Activated naive CD8-positive, alpha-beta T cell treated with anti-CD3 and anti-CD28 coated beads, Interleukin-2, amount 10 ng/mL, durations not matched to agents 7 days and 5 days (primary cell): ENCODE measurements at places on chromosomes 6 and 20. TPM values are rescaled to one million over a fixed set of nuclear protein-coding genes. Genes with fewer than 3 reads are reported as not detected.

Gene BTN1A1
- 0.11 TPM for total RNA-seq

DNA sequence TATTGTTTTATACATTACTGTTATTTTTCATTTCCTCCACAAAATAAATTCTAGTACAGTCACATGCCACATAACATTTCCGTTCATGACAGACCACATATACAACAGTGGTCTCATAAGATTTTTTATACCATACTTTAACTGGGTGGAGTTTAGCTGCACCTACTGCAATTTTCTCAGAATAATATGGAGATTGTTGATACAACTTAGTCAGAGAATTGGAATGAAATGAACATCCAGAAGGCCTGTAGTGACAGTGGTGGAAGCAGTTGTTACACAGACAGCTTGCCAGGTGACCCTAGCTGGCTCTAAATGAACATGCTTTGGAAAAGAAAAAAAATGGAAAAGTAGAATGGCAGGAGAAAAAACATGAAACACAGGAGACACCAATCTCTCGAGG is 183.2 kb upstream of the TCF21 start:
- H3K27me3 ChIP-seq: peaks cover 14% of the 10 kb centered on the region
- no peaks in the 10 kb centered on the region for H3K36me3 ChIP-seq
- peaks cover 6% of the 10 kb centered on the region for H3K4me1 ChIP-seq
- DNase-seq: no peak

Gene MYLIP
- total RNA-seq: 25.8 TPM

GRCh38 chr6:10759312-10759839 is 11.8 kb downstream of the TMEM14B start:
- H3K4me1 ChIP-seq: peaks cover 12% of the 10 kb centered on the region
- no peak for DNase-seq
- no peak overlapping the region for H3K4me3 ChIP-seq
- H3K27ac ChIP-seq: no peak overlapping the region

Gene MANEA
- 17.9 TPM for total RNA-seq

Gene NCR2
- total RNA-seq: 0.82 TPM

- H3K4me1 ChIP-seq: peaks cover 4% of the 10 kb centered on the region
- H3K27ac ChIP-seq: no peak overlapping the region
- H3K36me3 ChIP-seq: peaks cover 28% of the 10 kb centered on the region
- no peak for DNase-seq
- H3K4me3 ChIP-seq: no peak overlapping the region
Measured at GRCh38 chr6:20479526-20479925, 54.7 kb upstream of the CDKAL1 start.

DNA sequence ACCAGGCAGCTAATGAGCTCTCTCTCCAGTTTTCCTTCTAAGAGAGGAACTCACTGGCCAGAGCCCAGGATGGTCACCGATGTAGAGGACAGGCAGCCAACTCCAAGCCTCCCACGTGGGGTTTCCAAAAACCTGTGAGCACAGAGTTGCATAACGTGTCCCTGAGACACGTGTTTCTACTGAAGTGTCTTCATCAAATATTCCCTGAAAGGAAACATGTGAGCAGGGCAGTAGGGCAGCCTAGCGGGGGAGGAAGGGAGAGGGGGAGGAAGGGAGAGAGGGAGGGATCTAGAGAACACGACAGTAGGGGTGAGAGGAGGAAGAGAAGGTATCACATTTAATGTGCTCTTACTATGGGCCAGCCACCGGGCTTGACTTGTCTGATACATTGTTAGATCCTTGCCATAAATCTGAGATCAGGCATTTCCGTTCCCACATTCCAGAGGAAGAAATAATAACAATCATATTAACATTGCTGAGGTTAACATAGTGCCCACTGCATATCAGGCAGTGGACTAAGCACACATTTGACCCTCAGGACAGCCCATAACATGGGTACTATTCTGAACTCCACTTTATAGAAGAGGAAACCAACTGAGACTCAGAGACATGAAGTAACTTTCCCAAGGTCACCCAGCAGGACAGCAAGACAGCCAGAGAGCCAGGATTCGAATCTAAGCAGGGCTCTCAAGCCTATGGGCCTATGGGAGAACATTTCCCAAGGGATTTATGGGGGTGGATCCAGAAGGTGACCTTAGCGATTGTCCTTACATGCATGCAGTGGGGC is 4.5 kb upstream of the SYS1 start:
- peaks cover 51% of the 10 kb centered on the region for H3K4me1 ChIP-seq
- no peaks in the 10 kb centered on the region for H3K27me3 ChIP-seq
- H3K27ac ChIP-seq: no peak overlapping the region
- no peak for DNase-seq
- no peak overlapping the region for H3K4me3 ChIP-seq

Gene GJA1
- total RNA-seq: not detected

Gene ANGPT4
- not detected for total RNA-seq

DNA sequence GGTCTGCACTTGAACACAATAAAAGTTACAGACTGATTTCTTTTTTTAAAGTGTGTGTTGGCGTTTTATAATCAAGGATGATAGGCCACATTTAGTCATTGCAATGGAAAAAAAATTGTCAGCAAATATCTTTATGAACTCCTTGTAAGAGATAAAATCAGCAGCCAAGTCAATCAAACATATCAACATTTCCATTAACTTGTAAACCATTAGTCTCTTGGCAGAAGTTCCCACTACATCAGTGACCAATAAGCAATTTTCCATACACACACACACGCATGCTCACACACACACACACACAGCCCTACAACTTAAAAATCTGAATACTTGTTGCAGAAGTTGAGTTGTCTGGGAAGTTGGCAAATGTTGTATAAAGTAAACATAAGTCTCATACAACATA is 315.9 kb upstream of the KCNQ5 start:
- no peak overlapping the region for H3K4me3 ChIP-seq
- DNase-seq: no peak
- H3K4me1 ChIP-seq: no peaks in the 10 kb centered on the region
- H3K27me3 ChIP-seq: no peaks in the 10 kb centered on the region

DNA sequence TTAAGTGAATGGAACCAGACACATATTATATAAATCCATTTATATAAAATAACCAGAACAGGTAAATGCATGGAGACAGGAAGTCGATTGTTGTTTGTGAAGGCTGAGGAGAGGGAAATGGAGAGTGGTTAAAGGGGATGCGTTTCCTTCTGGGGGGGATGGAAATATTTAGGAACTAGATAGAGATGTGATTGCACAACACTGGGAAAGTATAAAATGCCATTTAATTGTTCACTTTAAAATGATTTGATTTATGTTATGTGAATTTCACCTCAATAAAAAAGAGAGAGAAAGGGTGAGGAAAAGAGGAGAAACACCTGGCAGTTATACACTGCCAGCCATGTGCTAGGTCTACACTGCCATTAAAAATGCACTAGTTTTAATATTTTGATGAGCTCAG is 312.6 kb downstream of the CD83 start:
- no peak overlapping the region for H3K4me3 ChIP-seq
- H3K27me3 ChIP-seq: peaks cover 11% of the 10 kb centered on the region
- no peak for DNase-seq
- no peak overlapping the region for H3K27ac ChIP-seq
- no peaks in the 10 kb centered on the region for H3K36me3 ChIP-seq
- H3K4me1 ChIP-seq: peaks cover 2% of the 10 kb centered on the region

Gene CLPSL2
- not detected for total RNA-seq

GRCh38 chr6:143872201-143872600 is 7.9 kb downstream of the ZC2HC1B start:
- peaks cover 11% of the 10 kb centered on the region for H3K4me1 ChIP-seq
- H3K27me3 ChIP-seq: no peaks in the 10 kb centered on the region
- no peak overlapping the region for H3K4me3 ChIP-seq
- peak overlapping the region; percentile 32 for H3K27ac ChIP-seq

DNA sequence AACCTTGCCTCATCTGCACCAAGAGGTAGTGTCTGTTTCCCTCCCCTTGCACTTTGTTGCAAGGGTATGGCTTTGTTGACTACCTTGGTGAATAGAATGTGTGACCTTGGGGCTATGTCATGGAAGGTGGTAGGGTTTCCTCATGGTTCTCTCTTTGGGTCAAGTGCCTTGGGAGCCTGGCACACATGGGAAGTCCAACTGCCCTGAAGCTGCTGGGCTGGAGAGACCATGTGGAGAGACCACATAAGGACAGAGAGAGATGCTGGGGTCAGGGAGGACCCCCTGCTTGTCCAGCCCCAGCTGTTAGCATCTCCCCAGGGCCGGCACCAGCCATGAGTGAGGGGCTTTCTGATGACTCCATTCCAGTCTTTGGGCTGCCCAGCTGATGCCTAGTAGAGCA is 95.5 kb upstream of the PAX1 start:
- no peaks in the 10 kb centered on the region for H3K4me1 ChIP-seq
- DNase-seq: no peak
- H3K27me3 ChIP-seq: peaks cover 10% of the 10 kb centered on the region
- no peak overlapping the region for H3K4me3 ChIP-seq
- no peaks in the 10 kb centered on the region for H3K36me3 ChIP-seq

DNA sequence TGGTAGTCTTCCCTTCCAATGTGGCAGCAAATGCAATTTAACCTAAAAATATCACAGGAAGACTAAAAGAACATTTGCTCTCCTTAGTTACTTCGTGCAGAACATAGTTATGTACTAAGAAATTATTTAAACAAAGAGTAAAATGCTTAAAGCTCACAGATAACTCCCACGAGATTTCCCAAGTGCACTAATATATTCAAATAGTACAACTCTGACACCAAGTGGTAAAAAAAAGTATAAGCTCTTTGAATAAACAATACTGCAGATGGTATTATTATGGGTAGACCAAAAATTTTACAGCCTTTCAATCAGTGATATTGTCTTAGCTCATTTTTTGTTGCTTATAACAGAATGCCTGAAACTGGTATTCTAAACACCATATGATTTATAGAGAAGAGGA is 52.8 kb upstream of the FILIP1 start:
- peaks cover 9% of the 10 kb centered on the region for H3K27me3 ChIP-seq
- H3K4me3 ChIP-seq: no peak overlapping the region
- no peak overlapping the region for H3K27ac ChIP-seq
- no peaks in the 10 kb centered on the region for H3K4me1 ChIP-seq
- no peaks in the 10 kb centered on the region for H3K36me3 ChIP-seq
- DNase-seq: no peak

DNA sequence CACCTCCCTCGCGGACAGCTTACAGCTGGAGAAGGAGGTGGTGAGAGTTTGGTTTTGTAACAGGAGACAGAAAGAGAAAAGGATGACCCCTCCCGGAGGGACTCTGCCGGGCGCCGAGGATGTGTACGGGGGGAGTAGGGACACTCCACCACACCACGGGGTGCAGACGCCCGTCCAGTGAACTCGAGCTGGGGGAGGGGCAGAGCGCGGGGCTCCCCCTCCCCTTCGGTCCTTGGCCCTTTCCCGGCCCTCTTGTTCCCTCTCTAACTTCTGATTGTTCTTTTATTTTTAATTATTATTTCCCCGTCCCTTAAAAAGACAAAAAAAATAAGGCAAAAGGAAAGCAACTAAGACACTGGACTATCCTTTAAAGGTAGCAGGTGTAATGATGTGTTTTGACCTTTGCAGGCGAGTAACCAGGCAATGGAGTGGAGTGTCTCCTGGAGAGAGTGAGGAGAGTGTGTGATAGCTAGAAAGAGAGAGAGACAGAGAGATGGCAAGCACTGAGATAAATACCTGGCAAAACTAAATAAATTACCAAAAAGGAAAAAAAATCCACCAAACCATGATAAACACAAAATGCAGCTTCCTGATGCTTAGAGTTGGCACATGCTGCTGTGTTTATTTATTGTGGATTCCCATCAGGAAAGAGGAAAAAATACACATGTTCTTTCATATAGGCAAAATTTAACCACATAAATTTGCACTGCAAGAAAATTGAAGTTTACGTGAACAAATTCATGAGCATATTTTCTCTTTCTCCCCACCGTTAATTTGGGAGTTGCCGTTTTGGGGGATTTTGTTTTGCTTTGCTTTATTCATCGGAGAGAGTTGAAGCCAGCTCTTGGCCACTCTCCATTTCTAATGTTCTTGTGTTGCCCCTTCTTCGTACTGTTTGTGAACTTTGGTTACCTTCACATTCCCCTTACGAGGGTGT is 1.9 kb downstream of the POU3F2 start:
- H3K4me3 ChIP-seq: peak overlapping the region; percentile 7
- peaks cover 78% of the 10 kb centered on the region for H3K27me3 ChIP-seq
- no peak overlapping the region for H3K27ac ChIP-seq
- peaks cover 23% of the 10 kb centered on the region for H3K4me1 ChIP-seq
- peaks cover 1% of the 10 kb centered on the region for H3K36me3 ChIP-seq
- no peak for DNase-seq

GRCh38 chr20:3077618-3078134 is 6.3 kb downstream of the OXT start:
- H3K27ac ChIP-seq: peak overlapping the region; percentile 17
- H3K27me3 ChIP-seq: peaks cover 58% of the 10 kb centered on the region
- no peaks in the 10 kb centered on the region for H3K36me3 ChIP-seq
- H3K4me1 ChIP-seq: peaks cover 20% of the 10 kb centered on the region

Gene HLA-G
- total RNA-seq: 2.0 TPM

GRCh38 chr6:4935486-4935885 is 68.4 kb downstream of the RPP40 start:
- no peak overlapping the region for H3K27ac ChIP-seq
- peaks cover 12% of the 10 kb centered on the region for H3K36me3 ChIP-seq
- no peak for DNase-seq
- peak overlapping the region; percentile 33 for H3K4me3 ChIP-seq
- H3K4me1 ChIP-seq: peaks cover 36% of the 10 kb centered on the region

Gene ERVFRD-1
- total RNA-seq: not detected

- no peak overlapping the region for H3K4me3 ChIP-seq
- H3K27ac ChIP-seq: no peak overlapping the region
- H3K27me3 ChIP-seq: peaks cover 6% of the 10 kb centered on the region
- DNase-seq: no peak
- H3K4me1 ChIP-seq: no peaks in the 10 kb centered on the region
- peaks cover 4% of the 10 kb centered on the region for H3K36me3 ChIP-seq
Measured at GRCh38 chr6:14423955-14424354, 306.4 kb downstream of the CD83 start.

DNA sequence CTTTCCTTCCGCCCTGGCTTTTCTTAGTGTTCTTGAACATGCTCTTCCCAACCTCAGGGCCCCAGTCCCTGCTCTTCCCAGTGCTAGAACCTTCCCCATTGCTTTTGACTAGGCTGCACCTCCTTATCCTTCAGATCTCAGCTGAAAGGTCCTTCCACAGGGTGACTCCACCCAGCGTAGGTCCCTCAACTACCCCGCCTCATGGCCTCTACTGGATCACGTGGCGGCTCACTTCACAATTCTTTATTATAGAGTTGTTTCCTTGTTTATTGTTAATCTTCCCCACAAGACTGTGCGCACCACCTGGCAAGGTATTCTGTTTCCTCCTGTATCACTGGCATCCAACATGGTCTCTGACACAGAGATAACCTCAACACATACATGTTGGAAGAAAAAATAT is 31.2 kb downstream of the TTLL9 start:
- no peak overlapping the region for H3K4me3 ChIP-seq
- DNase-seq: no peak
- no peaks in the 10 kb centered on the region for H3K4me1 ChIP-seq
- peaks cover 2% of the 10 kb centered on the region for H3K27me3 ChIP-seq

Gene SPATS1
- not detected for total RNA-seq

DNA sequence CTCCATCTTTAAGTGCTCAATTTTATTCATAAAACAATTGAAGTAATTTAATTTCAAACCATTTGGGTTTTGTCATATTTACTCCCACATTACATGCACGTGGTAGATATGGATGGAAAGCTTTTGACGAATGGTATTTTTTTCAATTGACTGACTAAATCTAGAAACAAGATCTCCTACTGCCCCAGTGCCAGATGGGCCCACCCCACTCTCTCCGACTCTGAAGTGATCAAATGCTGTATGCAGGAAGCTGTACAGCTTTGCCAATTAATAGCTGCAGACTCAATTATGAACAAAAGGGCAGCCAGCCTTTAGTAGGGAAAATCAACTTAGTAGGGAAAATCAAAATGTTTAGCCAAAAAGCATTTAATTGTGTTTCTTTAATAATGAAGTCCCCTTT is 46.2 kb downstream of the PACRG start:
- no peak for DNase-seq
- H3K4me1 ChIP-seq: no peaks in the 10 kb centered on the region
- no peaks in the 10 kb centered on the region for H3K36me3 ChIP-seq
- H3K4me3 ChIP-seq: no peak overlapping the region
